ENCODE measurements at places on chromosomes 4 and X. TPM values are rescaled to one million over a fixed set of nuclear protein-coding genes. Genes with fewer than 3 reads are reported as not detected.

CLIC2 gene
- not detected for total RNA-seq

PLAC8 gene
- total RNA-seq: 169 TPM

NUDT10 gene
- total RNA-seq: 1.2 TPM

RNF212 gene
- total RNA-seq: 4.5 TPM

PABPC5 gene
- total RNA-seq: not detected

AFF2 gene
- 0.77 TPM for total RNA-seq

FRAS1 gene
- 0.06 TPM for total RNA-seq

RTL5 gene
- 0.11 TPM for total RNA-seq

RTL3 gene
- not detected for total RNA-seq

GRCh38 chr4:123743848-123744247 lies 347.3 kb downstream of the SPRY1 start:
- no peak for DNase-seq

GRCh38 chr4:10054571-10055041 lies 33.3 kb upstream of the SLC2A9 start:
- no peak for DNase-seq

DNA sequence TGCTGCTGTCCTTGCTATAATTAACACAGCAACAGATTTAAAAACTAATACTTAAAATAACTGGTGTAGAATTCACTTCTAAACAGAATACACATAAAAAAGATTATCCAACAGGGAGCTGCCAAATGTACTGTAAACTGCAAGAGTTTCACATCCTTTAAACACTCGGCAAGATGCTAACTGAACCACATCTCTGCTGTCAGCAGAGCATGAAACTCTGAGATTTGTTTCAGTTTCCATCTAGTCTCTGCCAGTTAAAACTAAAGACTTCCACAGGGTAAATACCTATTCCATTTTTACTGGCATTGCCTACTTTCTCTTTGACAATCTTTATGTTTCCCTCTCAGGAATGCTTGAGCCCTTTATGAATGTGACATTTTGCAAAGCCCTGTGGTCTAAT lies 127.7 kb downstream of the SLC7A11 start:
- DNase-seq: no peak

DNA sequence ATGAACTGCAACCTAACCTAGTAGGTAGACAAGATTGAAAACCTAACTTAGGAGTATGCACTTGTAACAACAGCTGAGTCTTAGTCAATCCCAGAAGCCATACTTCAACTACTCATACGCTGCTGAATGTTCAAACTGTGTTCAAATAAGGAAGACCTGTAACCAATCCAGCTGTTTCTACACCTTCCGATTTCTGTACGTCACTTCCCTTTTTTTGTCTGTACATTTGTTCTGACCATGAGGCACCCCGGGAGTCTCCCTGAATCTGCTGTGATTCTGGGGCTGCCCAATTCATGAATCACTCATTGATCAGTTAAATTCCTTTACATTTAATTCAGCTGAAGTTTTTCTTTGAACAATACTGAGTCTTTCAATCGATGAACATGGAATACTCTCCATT lies 89.5 kb downstream of the BMP3 start:
- DNase-seq: no peak

DNA sequence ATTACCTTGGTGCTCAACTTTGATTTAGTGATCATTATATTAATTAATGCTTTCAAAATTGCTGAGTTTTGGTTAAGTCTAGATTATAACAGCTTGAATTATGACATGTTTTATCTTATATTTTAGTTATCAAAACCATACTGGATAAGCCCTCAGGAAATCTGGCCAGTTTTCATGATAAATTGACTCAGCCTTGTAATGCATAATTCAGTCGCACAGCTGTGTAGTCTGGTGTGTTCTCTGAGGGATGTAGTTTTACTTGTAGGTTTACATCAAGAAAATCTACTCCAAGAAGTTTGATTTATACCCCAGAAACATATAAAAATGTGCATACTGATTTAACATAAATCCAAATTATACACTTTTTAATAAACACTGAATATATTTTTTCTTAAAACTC lies 477.5 kb downstream of the SPRY1 start:
- DNase-seq: no peak

- no peak for DNase-seq
Measured at GRCh38 chr4:163806653-163807052, 312.2 kb downstream of the TMA16 start.

GRCh38 chr4:52892880-52893279 lies 30.8 kb downstream of the RASL11B start:
- DNase-seq: no peak

GRCh38 chr4:2794486-2795299 lies 1.8 kb downstream of the SH3BP2 start:
- DNase-seq: no peak

GRCh38 chr4:81652069-81652478 lies 180.4 kb upstream of the RASGEF1B start:
- no peak for DNase-seq

- no peak for DNase-seq
Measured at GRCh38 chr4:182775075-182775474, 142.1 kb downstream of the DCTD start.

DNA sequence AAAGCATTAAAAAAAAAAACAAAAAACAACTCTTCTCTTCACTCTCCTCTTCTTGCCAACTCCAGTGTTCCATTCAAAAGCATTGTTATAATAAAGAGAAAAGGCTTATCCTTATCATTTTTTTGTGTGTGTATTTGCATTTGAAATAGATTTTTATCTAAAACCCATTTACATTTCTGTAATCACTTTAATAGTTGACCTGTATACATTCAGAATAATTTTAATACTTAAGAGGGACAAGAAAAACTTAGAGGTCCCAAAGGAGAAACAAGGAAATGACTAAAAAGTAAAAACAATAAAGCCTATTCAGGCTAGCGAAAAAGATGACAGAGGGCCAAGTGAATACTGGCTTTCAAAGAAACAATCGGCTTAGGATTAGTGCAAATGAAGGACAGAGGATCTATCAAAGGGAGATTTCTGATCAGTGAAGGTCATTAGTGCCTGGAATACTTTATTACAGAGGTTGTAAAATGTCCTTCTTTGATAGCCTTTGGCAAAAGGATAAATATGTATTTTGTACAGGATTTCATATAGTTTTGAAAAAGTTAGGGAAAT lies 808.3 kb downstream of the RPA4 start:
- DNase-seq: no peak

DNA sequence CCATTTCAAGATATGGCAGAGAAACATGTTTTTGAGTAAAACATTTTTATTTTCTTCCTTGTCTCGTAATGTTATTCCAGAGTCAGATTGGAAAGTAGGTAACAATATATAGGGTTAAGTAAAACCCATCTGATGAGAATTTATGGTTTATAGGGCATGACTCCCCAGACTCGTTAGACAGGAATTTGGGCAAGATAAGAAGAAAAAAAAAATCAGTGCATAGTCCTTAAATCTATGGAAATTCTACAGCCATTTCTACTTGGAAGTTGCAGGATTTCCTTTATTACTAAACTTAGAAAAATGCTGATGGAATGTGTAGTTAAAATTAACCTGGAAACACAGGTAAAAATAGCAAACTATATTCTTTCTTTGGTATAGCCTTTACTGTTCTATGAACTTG lies 366.1 kb upstream of the MAGEB16 start:
- no peak for DNase-seq

DNA sequence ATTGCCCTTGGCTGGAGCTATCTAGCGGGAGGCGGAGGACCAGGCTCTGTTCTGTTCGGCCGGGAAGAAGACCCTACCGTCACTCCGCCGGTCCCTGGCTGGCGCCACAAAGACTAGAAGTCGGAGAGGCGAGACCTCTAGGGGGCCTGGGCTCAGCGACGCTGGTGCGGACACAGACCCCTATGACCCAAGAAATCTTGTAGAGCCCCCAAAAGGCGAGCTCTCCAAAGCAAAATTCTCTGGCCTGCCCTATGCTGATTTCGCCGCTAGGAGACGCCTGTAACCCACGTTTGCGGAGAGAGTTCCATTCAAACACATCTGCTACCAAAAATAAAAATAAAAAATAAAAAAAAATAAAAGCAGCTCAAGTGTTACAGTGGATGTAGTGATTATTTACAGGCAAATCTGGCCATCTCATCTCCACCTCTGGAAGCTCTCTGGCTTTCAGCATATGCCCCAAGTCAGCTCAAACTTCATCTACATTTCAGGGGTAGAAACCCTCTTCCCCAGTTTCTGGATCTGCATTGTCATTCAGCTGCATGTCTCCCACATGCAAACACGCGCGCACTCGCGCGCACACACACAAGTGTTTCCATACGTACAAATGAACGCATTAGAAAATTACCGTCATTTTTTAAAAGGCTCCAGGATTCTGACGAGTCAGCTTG lies 2.4 kb upstream of the PCDH10 start:
- no peak for DNase-seq

Measured in activated naive CD4-positive, alpha-beta T cell treated with anti-CD3 and anti-CD28 coated beads, Interleukin-2, amount 50 U/mL, for 72 hours (primary cell).